ENCODE measurements at places on chromosomes 12 and 14. TPM values are rescaled to one million over a fixed set of nuclear protein-coding genes. Genes with fewer than 3 reads are reported as not detected.

DNA sequence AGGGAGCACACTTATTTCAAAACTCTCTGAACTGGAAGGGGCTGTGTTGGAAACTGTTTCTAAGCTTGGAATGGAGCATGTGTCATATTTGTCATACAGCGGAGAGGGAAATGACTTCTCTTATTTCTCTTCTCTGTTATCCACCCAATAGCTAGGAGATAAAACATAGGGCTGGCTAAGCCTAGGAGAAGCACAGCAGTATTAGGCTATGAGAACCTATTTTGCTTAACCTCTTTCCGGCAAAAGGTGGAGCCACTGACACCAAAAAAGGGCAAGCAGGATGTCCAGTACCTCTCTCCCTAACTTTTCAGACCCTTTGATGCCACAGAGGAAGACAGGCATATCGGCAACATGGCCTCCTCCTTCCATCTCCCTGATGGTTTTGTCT lies 148.3 kb downstream of the CRADD start:
- no peaks in the 10 kb centered on the region for H3K4me1 ChIP-seq
- no peaks in the 10 kb centered on the region for H3K36me3 ChIP-seq
- no peak overlapping the region for H3K4me3 ChIP-seq
- no peaks in the 10 kb centered on the region for H3K27me3 ChIP-seq
- DNase-seq, result no peak

- H3K4me1 ChIP-seq, result no peaks in the 10 kb centered on the region
- no peaks in the 10 kb centered on the region for H3K36me3 ChIP-seq
- DNase-seq, result no peak
- H3K27me3 ChIP-seq, result peaks cover 30% of the 10 kb centered on the region
Observed at GRCh38 chr12:54463034-54463433, 10.4 kb downstream of the GTSF1 start.

DNA sequence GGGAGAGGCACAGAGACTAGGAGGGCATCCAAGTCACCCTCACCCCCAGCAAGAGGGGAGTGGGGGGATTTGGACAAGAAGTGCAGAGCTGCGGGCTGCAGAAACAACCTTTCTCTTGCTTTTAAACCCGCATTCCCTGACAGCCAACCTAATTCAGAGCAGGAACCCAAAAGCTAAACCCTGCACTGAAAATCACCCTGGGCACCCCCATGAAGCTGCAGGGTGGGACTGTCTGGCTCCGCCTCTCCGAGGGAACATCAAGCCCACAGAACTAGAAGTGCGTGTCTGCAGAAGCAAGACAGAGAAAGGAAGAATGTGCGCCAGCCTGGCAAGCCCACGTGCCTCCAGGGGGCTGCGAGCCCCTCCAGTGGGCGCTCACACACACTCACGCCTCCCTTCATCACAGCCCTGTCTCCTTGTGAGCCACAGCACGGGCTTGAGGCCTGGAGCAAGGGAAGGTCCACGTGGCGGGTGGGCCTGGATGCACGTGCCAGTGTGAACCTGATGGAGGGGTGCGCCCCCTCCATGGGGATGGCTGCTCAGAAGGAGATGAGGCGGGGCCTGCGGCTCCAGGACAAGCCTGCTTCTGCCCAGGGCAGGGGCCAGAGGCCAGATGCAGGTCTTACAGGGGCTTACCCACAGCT lies 27.8 kb upstream of the PNMA1 start:
- no peak for DNase-seq
- H3K36me3 ChIP-seq, result no peaks in the 10 kb centered on the region
- H3K4me3 ChIP-seq, result peak overlapping the region; percentile 7
- peak overlapping the region; percentile 100 for H3K27ac ChIP-seq
- H3K27me3 ChIP-seq, result no peaks in the 10 kb centered on the region

- no peaks in the 10 kb centered on the region for H3K27me3 ChIP-seq
- H3K27ac ChIP-seq, result no peak overlapping the region
- no peak overlapping the region for H3K4me3 ChIP-seq
- H3K4me1 ChIP-seq, result no peaks in the 10 kb centered on the region
- no peak for DNase-seq
- no peaks in the 10 kb centered on the region for H3K36me3 ChIP-seq
Observed at GRCh38 chr14:100526632-100527031, 60.6 kb downstream of the BEGAIN start.

Gene MYH6
- total RNA-seq, result not detected

Data from transverse colon (tissue), 4 donors.